ENCODE measurements at places on chromosomes 16 and 17.

- H3K27me3 ChIP-seq, result no peaks in the 10 kb centered on the region
- no peaks in the 10 kb centered on the region for H3K36me3 ChIP-seq
- no peaks in the 10 kb centered on the region for H3K4me1 ChIP-seq
- H3K27ac ChIP-seq, result no peak overlapping the region
- no peak overlapping the region for H3K4me3 ChIP-seq
These were observed 89.3 kb downstream of the GAS7 start for GRCh38 chr17:10109146-10109545.

DNA sequence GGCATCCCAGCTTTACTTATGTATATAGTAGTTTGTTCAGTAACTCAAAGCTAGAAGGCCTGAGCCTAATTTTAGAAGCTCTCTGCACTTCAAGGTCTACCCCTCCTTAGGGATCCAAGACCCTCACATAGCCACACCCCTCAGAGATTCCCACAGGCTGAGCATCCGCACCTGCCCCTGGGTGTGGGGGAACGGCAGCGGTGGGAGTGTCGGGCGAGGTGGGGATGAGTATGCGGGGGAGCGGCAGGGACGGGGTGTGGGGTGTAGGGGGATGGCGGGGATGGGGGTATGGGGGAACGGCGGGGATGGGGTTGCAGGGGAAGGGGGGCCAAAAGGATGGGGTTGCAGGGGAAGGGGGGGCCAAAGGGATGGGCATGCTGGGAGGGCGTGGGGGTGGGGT is 24.9 kb upstream of the BEAN1 start:
- no peaks in the 10 kb centered on the region for H3K36me3 ChIP-seq
- no peaks in the 10 kb centered on the region for H3K27me3 ChIP-seq
- H3K27ac ChIP-seq, result no peak overlapping the region
- H3K4me3 ChIP-seq, result no peak overlapping the region
- DNase-seq, result no peak

GRCh38 chr16:17602678-17603077 is 131.9 kb upstream of the XYLT1 start:
- H3K4me3 ChIP-seq, result no peak overlapping the region
- no peak overlapping the region for H3K27ac ChIP-seq
- H3K4me1 ChIP-seq, result no peaks in the 10 kb centered on the region
- no peaks in the 10 kb centered on the region for H3K36me3 ChIP-seq
- no peaks in the 10 kb centered on the region for H3K27me3 ChIP-seq
- no peak for DNase-seq

- H3K4me3 ChIP-seq, result no peak overlapping the region
- no peaks in the 10 kb centered on the region for H3K4me1 ChIP-seq
- no peak for DNase-seq
- no peak overlapping the region for H3K27ac ChIP-seq
These were observed 149.5 kb downstream of the TRIM37 start for GRCh38 chr17:58956997-58957724.

GRCh38 chr17:61009663-61010062 is 332.0 kb downstream of the BCAS3 start:
- no peak for DNase-seq
- no peak overlapping the region for H3K27ac ChIP-seq
- H3K36me3 ChIP-seq, result no peaks in the 10 kb centered on the region
- no peak overlapping the region for H3K4me3 ChIP-seq

DNA sequence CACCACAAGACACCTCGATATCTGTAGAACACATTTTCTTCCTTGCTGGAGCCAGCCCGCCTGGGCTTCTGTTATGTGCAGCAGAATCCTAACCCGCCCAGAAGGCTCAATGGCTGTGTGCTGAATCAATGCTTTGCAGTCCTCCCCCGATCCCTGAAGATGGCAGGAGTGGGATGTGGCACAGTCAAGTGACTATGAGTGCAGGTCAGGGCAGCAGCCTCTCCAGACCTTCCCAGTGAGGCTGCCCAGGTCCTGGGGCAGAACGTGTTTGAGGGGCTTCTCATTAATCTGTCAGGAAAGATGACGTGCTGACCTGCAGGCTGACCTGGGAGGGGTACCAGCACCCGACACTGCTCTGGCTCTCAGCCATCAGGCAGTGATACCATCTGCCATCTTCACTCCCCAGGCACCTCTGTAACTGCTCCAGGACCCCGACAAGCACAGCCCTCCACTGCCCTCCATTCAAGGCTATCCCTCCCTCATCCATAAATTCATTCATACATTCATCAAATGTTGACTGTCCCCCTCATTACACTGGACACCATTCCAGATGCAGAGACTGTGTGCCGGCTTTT is 35.2 kb downstream of the LRRC75A start:
- H3K27ac ChIP-seq, result no peak overlapping the region
- H3K27me3 ChIP-seq, result no peaks in the 10 kb centered on the region
- no peaks in the 10 kb centered on the region for H3K36me3 ChIP-seq
- H3K4me1 ChIP-seq, result no peaks in the 10 kb centered on the region
- DNase-seq, result no peak

DNA sequence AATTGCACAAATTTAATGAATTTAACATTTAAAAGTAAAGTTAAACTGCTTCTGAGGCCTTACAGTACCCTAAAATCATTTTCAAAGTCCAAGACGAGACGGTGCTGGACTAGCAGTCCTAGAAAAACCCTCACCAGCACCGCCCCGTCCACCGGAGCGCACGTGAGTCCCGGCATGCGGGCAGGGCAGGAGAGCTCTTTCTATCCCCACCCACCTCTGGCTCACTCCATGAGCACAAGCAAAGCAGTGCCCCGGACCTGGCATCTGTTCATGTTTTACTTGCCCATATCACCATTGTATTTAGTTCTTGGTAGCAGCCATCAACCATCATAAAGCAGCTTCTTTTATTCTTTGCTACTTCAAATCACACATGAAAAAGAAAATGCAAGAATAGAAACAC is 41.7 kb downstream of the ANKRD11 start:
- no peak overlapping the region for H3K27ac ChIP-seq
- peaks cover 96% of the 10 kb centered on the region for H3K4me1 ChIP-seq
- no peaks in the 10 kb centered on the region for H3K27me3 ChIP-seq
- DNase-seq, result no peak
- no peak overlapping the region for H3K4me3 ChIP-seq

GRCh38 chr16:70691223-70692129 is 5.6 kb upstream of the MTSS2 start:
- H3K4me3 ChIP-seq, result no peak overlapping the region
- DNase-seq, result no peak
- H3K36me3 ChIP-seq, result no peaks in the 10 kb centered on the region
- H3K27ac ChIP-seq, result no peak overlapping the region
- H3K4me1 ChIP-seq, result peaks cover 8% of the 10 kb centered on the region
- no peaks in the 10 kb centered on the region for H3K27me3 ChIP-seq

DNA sequence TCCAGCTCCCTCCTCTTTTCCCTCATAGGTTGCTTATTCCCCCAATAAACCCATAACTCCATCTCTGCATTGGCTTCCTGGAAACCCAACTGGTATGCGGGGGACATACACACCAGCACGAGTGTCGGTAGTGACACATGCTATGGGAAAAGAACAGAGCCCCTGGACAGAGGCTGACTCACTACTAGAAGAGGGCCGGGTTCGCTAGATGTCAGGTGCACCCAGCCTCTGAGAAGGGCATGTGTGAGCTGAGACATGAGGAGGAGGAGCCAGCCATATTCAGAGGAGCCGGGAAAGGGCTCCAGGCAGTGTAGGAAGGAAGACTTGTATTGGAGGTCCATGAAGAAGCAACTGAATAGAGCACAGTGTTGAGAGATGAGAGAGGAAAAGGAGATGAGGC is 241.1 kb downstream of the SOX9 start:
- no peak overlapping the region for H3K27ac ChIP-seq
- H3K27me3 ChIP-seq, result no peaks in the 10 kb centered on the region
- H3K36me3 ChIP-seq, result no peaks in the 10 kb centered on the region
- H3K4me3 ChIP-seq, result no peak overlapping the region
- no peak for DNase-seq
- H3K4me1 ChIP-seq, result no peaks in the 10 kb centered on the region

- peak overlapping the region; percentile 96 for H3K4me3 ChIP-seq
- H3K36me3 ChIP-seq, result no peaks in the 10 kb centered on the region
These were observed 827 bp downstream of the CDK10 start for GRCh38 chr16:89687092-89687940.

DNA sequence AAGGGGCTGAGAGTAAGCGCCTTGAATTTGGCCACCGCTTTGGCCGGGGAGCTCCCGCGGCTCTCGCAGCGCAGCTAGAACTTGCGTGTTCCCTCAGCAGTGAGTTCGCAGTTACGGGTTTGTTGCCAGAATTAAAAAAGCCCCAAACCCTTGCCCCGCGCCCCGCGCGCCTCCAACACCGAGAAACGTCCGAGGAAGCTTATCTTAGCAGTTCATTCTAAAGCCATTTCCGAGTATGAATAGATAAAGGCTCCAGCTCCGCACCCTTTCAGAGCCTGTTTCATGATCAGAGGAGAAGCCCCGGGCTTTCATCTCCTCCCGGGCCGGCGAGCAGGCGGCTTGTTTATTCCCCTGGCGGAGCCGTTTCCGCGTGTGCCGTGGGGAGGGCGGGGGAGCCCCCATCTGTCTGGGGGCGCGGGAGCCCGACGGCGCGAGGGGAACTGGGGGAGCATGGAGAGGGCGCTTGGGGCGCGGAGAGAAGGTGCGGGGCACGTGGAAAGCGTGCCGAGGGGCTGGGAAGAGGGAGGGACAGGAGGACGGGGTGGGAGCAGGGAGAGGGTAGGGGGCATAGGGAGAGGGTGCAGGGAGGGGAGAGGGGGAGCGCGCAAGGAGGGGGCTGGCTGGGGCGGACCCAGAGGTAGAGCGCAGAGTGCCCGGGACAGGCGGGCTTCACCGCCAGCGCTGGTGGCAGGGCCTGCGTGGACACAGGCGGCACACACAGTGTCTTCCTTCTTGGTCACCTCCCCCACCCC is 9.9 kb downstream of the TBX4 start:
- no peak overlapping the region for H3K4me3 ChIP-seq
- no peaks in the 10 kb centered on the region for H3K36me3 ChIP-seq
- peaks cover 17% of the 10 kb centered on the region for H3K27me3 ChIP-seq
- H3K27ac ChIP-seq, result no peak overlapping the region
- DNase-seq, result no peak

DNA sequence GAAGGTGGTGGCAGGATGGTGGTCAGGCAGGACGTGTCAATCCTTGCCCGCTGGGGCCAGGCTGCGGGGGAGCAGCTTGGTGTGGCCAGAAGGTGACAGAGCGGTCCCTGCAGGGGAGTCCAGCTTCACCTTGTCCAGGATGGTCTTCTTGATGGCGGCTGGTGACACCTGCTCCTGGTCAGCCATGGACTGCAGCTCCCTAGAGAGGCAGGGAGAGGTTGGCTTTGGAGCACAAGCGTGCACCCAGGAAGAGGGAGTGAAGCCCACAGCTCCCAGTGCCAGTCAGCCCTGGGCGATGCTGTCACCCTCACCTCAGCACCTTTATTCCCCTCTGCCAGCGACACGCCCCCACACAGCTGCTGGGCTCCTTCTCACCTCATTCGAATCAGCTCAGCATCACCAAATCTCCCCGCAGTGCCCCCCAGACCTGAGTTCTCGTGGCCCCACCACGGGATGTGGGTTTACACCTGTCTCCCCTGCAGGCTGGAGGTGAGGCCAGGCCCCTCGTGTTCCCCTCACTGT is 3.9 kb downstream of the PYCR1 start:
- no peak for DNase-seq
- no peak overlapping the region for H3K4me3 ChIP-seq
- H3K27me3 ChIP-seq, result peaks cover 13% of the 10 kb centered on the region
- H3K27ac ChIP-seq, result no peak overlapping the region

DNA sequence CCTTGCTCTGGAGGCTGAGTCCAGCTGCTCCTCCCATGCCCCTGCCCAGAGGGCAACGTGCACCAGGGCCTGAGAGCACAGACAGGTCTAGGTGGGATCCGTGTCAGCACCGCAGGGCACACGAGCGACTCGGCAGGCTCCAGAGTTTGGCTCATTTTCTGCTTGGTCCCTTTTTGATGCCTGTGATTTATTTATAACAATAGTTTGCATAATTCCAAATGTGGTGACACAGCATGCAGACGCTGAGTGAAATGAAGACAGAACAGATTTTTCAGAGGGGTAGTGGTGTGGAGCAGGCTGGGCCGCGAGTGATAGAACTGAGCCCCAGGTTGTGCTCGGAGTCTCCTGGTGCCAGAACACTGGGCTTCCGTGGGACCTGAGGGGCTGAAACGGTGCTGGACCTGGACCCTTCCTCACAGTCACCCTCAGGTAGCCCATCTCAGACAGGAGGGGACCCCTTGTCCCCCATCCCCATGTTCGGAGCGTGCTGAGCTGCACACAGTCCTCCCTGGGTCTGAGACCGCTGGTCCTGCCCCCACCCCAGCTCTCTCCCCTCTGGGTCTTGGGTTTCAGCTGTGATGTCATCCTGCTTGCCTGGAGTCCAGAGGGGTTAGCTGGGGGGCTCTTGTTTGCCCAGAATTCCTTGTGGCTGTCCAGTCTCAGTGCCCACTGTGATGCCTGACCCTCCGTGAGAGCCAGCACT is 95.9 kb downstream of the METRNL start:
- H3K27ac ChIP-seq, result no peak overlapping the region
- no peaks in the 10 kb centered on the region for H3K36me3 ChIP-seq
- H3K27me3 ChIP-seq, result no peaks in the 10 kb centered on the region
- H3K4me3 ChIP-seq, result no peak overlapping the region
- DNase-seq, result no peak

DNA sequence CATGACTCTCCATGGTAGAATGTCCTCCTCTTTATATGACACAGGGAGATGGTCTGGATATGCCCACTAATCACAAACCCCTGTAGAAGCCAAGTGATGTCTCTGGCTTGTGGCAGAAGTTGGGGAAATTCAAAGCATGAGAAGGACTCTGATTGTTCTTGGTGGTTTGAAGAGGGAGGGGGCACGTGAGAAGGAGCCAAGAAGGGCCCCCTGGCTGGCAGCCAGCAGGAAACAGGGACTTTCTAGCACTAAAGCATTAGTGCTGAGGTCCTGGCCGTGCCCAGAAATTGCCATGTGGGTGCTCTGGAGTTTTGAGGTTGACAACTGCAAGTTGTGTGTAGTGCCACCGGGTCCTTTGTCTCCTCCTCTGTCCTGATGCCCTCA is 199.9 kb downstream of the LGALS9B start:
- no peaks in the 10 kb centered on the region for H3K27me3 ChIP-seq
- no peak overlapping the region for H3K4me3 ChIP-seq
- H3K4me1 ChIP-seq, result peaks cover 11% of the 10 kb centered on the region
- no peaks in the 10 kb centered on the region for H3K36me3 ChIP-seq
- peak overlapping the region; percentile 5 for H3K27ac ChIP-seq
- peak; percentile 41 for DNase-seq

- H3K4me3 ChIP-seq, result no peak overlapping the region
- H3K27me3 ChIP-seq, result no peaks in the 10 kb centered on the region
- no peak for DNase-seq
- H3K27ac ChIP-seq, result no peak overlapping the region
- peaks cover 10% of the 10 kb centered on the region for H3K4me1 ChIP-seq
These were observed 53.8 kb downstream of the PRMT7 start for GRCh38 chr16:68364561-68364998.

All from naive thymus-derived CD4-positive, alpha-beta T cell (primary cell).